ENCODE measurements at places on chromosomes 4 and X. TPM values are rescaled to one million over a fixed set of nuclear protein-coding genes. Genes with fewer than 3 reads are reported as not detected.

VSIG4 gene
- total RNA-seq = 0.32 TPM

- DNase-seq = no peak
Measured at GRCh38 chr4:48585401-48585800, 95.3 kb downstream of the ZAR1 start.

DNA sequence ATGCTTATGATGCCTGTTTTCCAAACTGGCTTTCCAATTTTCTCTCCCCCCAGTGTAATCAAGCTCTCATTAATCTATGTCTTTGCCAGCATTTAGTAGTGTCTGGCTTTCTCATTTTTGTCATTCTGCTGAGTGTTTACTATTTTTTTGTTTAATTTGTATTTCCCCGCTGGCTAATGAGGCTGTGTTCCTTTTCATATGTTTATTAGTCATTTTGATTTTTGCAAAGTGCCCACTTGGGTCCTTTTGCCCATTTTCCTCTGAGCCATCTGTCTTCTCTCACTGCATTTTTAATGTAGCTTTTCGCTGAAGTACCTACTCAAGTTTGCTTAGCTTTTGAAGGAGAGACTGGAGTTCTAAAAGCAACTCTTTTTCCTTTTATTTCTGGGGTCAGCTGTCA lies 14.7 kb downstream of the DCK start:
- no peak for DNase-seq

DNA sequence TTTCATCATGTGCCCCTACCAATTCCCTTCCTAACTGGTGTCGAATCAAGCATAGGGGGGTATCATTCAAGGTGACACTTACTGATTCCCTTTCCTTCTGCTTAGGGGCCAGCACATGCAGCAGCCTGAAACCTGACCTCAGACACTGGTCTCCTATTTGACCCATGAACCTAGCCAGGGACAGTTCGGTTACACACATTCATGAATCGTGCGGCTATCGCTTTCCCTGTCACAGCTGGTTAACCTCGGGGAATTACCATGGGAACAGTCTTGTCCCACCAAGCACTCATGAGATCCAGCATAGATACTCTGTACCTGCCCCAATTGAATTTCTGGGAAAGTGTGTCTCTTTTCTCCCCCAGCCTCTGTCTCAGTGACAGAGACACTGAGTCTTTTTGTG lies 140.4 kb downstream of the ZNF674 start:
- DNase-seq = no peak

DNA sequence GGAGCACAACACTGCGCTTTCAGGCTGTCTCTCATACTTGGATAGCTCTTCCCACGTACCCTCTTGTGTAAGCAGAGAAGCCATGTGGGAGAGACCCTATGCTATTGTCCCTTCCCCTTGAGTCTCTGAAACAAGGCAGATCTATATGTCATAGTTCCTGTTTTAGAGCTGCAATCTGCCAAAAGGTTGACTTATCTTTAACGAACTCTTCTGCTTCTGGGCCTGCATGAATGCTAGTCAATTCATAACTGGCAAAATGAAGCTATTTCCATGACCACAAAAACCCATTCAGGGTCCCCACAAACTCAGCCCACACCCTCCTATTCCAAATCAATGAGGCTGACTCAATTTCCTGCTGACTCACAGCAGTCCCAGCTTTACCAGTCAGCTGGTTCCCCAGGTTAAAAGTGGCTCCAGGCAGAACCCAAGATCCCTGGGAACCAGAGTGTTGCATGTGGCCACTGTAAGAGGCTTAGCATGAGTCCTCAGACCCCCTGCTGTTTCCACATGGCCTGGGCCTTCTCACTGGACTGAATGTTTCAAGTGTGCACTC lies 25.3 kb upstream of the SOD3 start:
- DNase-seq = no peak

- DNase-seq = no peak
Measured at GRCh38 chrX:94288325-94288724, 614.3 kb downstream of the FAM133A start.
